CD4-positive, alpha-beta T cell (primary cell): ENCODE measurements at places on chromosomes 6 and 20. TPM values are rescaled to one million over a fixed set of nuclear protein-coding genes. Genes with fewer than 3 reads are reported as not detected.

DNA sequence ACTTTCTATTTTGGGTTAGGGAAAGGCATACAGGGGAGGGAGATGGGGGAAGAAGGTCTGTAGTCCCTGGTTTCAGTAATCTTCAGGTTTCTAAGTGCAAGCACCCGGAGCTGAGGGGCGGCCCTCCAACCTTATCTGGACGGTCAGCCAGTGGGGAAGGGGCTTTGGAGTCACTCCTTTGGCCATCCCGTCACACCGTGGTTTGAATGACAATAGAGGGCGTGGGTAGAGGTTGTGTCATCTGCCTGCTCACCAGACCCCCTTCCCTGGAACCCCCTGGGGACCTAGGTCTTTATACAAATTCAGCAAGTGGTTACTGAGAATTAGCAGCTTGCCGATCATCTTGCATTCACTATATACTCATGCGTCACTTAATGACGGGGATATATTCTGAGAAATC is 29.1 kb downstream of the STK35 start:
- H3K36me3 ChIP-seq: peaks cover 10% of the 10 kb centered on the region
- no peak overlapping the region for H3K27ac ChIP-seq
- no peaks in the 10 kb centered on the region for H3K27me3 ChIP-seq
- no peak for DNase-seq

DNA sequence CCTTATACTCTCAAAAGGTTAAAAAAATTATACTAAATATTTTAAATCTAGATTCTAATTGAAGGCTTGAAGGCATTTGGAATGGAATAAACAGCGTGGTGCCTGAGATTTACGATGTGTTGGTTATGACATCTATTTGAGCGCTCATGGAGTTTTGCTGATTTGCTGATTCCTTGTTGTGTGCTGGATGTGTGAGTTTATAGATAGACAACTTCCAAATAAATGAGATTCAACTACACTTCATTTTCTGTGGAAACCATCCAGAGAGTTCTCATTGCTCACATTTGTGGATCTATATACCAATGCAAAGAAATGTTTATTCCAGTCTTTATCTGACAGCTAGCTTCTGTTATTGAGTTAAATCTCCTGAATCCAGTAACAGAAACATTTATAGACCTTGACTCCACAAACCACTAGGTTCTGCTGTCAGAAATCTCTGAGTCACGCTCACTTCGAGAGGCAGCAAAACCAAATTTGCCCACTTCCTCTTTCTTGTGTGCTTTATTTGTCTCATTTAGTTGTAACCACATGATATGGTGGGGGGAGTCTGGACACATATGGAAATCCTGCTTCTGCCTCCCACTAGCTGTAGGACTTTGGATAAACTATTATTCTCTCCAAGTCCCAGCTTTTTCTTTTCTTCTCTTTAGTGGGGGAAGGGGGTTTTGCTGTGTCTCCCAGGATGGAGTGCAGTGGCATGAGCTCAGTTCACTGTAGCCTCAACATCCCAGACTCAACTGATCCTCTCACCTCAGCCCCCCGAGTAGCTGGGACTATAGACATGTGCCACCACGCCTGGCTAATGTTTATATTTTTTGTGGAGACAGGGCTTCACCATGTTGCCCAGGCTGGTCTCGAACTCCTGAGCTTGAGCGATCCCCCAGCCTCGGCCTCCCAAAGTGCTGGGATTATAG is 54.5 kb downstream of the IPCEF1 start:
- H3K4me1 ChIP-seq: peaks cover 6% of the 10 kb centered on the region
- no peak overlapping the region for H3K27ac ChIP-seq
- H3K4me3 ChIP-seq: no peak overlapping the region
- no peaks in the 10 kb centered on the region for H3K27me3 ChIP-seq
- DNase-seq: no peak
- no peaks in the 10 kb centered on the region for H3K36me3 ChIP-seq

DNA sequence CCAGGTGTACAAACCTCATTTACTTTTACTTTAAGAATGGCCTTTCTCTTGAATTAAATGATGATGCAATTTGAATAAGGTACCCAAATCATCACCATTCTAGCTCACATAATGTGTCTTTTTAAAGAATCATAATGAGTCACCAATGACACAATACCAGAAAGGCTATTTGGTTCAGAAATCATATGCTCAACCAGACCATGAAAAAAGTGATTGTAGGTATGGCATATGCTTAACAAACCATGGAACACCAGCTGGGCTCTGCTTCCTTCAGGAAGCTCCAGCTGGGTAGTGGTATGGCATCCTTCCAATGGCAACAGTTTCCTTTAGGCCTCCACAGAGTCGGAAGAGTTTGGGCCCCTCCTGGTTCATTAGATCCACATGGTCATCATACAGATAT is 128.2 kb downstream of the FRK start:
- DNase-seq: no peak
- no peaks in the 10 kb centered on the region for H3K27me3 ChIP-seq
- H3K36me3 ChIP-seq: no peaks in the 10 kb centered on the region
- no peaks in the 10 kb centered on the region for H3K4me1 ChIP-seq

- DNase-seq: no peak
- no peak overlapping the region for H3K4me3 ChIP-seq
- H3K36me3 ChIP-seq: no peaks in the 10 kb centered on the region
- no peaks in the 10 kb centered on the region for H3K4me1 ChIP-seq
- H3K27me3 ChIP-seq: no peaks in the 10 kb centered on the region
- H3K27ac ChIP-seq: no peak overlapping the region
Measured at GRCh38 chr6:107101211-107101610, 14.1 kb downstream of the BEND3 start.

BCAS1 gene
- total RNA-seq: 0.20 TPM

CDC25B gene
- total RNA-seq: 144 TPM

DNA sequence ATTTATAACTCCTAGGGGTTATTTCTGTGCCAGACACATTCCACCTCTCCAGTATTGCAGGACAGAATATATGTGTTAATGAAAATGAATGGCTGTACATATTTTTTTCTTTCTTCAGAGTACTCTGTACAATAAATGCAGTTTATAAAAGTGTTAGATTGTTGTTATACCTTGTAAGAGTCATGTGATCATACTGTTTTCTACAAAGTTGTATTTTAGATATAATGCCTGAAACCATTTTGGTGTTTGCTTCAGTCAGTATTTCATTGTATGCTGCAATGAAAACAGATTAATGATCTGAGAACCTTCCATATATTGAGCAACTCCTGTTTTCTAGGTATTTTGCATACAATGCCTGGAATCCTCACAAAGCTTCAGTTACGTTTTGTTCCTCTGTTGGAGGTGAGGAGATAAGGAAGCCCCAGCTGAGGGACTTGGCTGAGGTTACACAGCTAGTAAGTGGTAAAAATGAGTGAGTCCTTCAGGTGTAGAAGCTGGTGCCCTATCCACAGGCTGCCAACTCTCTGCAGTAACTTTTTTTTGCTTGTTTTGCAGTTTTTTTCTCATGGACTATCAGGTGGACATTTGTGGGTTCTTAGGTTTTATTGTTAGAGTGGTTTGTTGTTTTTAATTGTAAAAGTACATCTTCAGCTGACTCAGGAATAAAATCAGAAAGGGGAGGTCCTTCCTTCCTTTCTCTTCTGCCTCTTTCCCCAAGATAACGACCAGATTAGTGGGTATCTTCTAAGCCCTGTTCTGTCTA is 11.6 kb downstream of the PDCD2 start:
- no peaks in the 10 kb centered on the region for H3K27me3 ChIP-seq
- no peak overlapping the region for H3K27ac ChIP-seq
- DNase-seq: no peak
- H3K4me1 ChIP-seq: no peaks in the 10 kb centered on the region
- no peak overlapping the region for H3K4me3 ChIP-seq

TCFL5 gene
- total RNA-seq: 5.9 TPM
